ENCODE measurements at places on chromosomes 5 and 9.
A peak's percentile ranks its signal among the peaks of the same experiment; 100 is the strongest.

DNA sequence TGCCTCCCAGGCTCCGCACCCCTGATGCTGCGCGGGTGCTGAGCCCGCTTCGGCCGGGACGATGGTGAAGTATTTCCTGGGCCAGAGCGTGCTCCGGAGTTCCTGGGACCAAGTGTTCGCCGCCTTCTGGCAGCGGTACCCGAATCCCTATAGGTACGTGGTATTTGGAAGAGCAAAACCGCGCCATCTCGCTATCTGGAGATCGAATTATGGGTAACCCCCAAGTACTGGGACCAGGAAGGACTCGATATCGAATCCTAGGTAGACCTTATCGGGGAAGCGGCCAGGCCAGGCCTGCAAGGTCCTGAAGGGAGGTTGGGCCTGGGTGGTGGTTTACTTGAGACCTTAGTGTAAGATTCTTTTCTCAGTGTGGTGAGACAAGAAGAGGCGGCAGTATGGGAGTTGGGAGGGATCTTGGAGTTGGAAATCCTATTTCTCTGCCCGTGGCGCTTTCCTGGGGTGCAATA is 359 bp downstream of the PRELID1 start:
- DNase-seq = no peak

DNA sequence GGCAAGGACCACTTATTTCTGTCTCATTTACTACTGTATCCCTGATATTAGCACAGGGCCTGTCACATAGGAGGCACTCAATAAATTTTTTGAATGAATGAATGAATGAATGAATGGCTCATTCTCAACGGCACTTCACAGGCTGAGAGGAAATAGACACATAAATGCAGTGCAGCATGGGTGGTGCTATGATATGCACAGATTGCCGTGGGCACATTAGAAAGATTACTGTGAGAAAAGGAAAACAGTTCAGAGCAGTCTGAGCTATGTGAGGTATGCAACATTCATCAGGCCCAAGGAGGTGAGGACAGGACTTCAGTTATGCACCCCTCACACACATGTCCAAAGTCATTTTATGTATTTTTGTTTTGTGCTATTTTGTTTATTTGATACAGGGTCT is 6.4 kb upstream of the NOL6 start:
- DNase-seq = no peak

GRCh38 chr9:81621785-81622259 is 67.5 kb downstream of the TLE1 start:
- DNase-seq = no peak

DNA sequence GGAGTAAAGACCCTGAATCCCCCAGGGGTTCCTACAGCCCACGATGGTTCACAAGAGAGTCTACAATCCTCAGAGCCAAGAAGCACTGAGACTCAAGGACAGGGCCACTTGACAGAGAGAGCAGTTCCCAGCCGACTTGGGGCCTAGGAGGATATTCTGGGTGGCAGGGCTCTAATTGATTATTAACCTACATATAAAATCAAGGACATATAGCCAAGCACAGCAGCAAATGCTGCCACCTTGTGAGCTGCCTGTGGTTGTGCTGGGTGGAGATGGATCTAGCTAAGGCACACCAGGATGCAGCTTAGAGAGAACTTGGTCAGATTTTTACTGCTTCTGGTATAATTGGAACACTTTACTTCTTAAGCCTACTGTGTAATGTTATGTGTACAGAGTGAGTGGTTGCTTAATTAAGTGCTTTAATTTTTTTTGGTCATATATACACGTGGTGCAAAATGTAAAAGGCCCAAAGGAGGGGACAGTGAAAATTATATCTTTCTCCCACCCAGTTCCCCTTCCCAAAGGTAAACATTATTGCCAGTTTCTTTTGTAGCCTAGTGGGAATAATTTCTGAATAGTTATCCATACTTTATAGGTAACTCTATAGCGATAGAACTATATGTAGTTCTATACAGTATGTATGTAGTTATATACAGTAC is 78.8 kb downstream of the F2RL2 start:
- no peak for DNase-seq

GRCh38 chr9:72661401-72662135 is 140.2 kb downstream of the TMC1 start:
- peak; percentile 18 for DNase-seq

- DNase-seq = no peak
These were observed 445.3 kb upstream of the ZNF462 start for GRCh38 chr9:106417685-106418084.

- no peak for DNase-seq
These were observed 62.4 kb downstream of the PJA2 start for GRCh38 chr5:109347252-109347888.

- DNase-seq = no peak
These were observed 7.7 kb upstream of the PTPDC1 start for GRCh38 chr9:94076557-94076956.

GRCh38 chr9:89444274-89444673 is 53.6 kb downstream of the SEMA4D start:
- no peak for DNase-seq

- DNase-seq = no peak
These were observed 50.5 kb upstream of the AGXT2 start for GRCh38 chr5:35098214-35098613.

DNA sequence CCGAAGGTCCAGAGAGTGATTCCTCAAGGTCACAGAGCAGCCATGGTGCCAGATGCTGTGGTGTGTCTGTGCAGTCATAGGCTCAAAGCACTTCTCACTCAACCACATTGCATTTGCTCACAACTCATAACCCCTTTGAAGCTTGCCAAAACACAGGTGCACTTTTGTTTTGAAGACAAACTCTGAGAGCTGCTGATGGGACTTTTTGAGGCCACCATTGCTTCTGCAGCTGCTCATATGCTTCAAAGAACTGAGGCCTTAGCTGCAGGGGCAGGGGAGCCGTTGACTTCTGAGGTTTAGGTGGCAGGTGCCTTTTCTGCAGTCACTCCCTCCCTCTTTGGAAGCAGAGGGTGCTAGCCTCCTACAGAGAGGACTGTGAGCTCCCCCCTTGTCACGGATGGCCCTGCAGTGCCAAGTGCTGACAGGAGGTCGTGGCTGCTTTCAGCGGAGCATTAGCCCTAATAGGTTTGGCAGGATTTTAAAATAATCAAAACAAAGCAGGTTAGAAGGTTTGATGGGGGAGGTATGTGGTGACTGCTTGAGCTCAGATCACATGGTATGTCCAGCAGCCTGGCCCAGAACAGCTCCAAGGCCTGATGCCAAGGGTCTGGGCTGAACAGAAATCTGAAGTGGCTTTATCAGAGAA is 232.1 kb downstream of the MAN2A1 start:
- peak; percentile 39 for DNase-seq

- DNase-seq = no peak
These were observed 322.8 kb downstream of the ZSWIM6 start for GRCh38 chr5:61654876-61655275.

DNA sequence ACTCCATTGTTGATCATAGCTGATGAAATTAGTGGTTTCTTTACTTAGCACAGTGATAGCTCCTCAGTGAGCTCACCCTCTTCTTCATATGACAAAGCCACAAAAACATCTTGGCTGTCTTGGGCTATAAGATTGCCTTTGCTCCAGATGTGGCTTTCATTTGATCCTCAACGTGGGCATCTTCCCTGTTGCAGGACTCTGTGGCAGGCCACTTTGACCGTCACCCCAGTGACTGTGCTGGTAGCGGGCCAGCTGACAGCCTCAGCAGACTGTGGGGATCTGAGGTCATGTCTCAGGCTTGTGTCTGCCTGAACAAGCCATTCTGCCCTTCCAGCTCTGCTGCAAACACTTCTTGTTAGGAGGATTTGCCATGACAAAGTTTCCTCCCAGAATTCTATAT is 422.2 kb downstream of the NR2F1-AS1 start:
- DNase-seq = no peak

Data from skeletal muscle cell (primary cell).